ENCODE measurements at places on chromosomes 5 and 9.
A peak's percentile ranks its signal among the peaks of the same experiment; 100 is the strongest.

- no peak for DNase-seq
These were observed 146.4 kb downstream of the SGCD start for GRCh38 chr5:156473269-156473908.

GRCh38 chr9:107174441-107174840, 108.6 kb upstream of the RAD23B start:
- peak; percentile 52 for DNase-seq

DNA sequence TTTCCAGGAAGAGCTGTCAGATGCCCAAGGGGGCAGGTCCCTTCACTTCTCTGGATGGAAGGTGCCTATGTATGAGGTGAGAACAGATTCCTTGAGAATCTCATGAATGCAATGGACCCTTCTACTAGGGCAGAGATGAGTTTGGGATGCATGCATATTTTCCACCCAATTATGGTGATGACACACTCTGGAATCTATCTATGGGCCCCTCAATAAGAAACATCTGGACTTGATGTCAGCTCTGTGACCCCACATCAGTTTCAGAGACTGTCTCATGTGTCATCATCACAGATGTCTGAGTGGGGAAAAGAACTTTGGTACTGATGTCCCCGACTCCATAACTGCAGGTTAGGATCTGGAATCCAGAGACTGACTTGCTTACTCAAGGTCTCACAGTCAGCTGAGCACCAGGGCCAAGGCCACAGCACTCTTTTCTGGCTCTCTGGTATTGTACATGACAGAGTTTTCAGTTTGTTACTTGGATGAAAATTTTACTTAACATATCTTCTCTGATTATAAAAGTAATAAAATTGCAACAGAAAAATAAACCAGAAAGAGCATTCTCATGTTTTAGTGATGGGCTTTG, 177.0 kb downstream of the DCP2 start:
- DNase-seq, result no peak

DNA sequence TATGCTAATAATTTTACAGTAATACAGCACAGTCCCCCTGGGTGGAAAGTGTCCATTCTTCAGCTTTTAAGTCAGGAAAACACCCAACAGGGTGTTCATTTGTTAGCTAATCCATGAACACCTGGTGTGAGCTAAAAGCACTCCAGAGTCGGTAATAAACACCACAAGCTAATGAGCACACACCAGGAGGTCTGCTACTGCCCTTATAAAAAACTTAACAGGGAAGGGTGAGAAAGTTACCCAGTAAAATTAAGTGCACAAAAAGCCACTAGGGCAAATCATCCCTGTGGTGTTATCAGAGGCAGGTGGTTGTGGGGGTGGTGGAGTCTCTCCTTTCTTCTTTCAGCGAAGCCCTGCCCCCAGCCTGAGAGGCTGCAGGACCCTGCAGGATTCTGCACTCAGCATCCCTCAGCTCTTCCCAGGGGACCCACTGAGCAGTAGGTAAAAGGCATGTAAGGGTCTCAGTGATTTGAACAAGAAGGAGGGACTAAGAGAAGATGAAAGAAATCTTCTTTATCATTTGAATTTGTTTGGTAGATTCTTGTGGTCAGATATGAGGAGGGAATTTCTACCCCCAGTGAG, 14.4 kb downstream of the GDNF start:
- no peak for DNase-seq

- DNase-seq, result no peak
These were observed 24.8 kb upstream of the RLN1 start for GRCh38 chr9:5364294-5365024.

DNA sequence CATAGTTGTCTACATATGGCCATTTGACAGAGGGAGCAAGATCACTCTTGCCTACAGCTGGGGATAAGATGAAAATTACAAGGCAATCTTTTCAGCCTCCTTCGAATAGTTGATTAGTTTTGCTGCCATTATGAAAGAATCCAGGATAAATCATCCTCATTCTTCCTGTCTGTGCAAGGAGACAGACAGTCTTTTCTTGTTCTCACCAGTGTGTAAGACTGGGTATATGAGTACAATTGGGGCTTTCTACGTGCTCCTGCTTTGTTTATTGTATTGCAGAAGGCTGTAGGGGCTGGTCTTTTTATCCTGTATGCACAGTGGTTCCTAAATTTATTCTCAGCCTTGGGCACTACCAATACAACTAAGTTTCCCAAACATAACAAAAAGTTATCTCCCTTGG, 76.8 kb downstream of the SPEF2 start:
- no peak for DNase-seq

DNA sequence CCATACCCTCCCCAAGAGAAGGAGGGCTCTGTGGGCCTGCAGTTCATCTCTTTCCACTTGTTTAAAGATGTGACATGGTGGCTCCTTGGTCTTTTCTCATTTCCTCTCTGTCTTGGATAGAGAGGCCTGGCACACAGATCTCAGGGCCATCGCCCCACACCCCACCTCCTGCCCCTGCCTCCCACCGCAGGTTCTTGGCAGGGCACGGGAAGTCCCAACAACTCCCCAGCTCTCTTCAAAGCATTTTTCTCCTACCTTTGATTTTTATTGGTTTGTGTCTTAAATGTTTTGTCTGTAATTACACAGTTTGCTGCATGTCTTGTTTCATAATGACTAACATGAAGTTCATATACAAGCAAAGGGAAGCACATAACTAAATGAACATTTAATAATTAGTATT, 178.5 kb upstream of the MSX2 start:
- peak; percentile 25 for DNase-seq

DNA sequence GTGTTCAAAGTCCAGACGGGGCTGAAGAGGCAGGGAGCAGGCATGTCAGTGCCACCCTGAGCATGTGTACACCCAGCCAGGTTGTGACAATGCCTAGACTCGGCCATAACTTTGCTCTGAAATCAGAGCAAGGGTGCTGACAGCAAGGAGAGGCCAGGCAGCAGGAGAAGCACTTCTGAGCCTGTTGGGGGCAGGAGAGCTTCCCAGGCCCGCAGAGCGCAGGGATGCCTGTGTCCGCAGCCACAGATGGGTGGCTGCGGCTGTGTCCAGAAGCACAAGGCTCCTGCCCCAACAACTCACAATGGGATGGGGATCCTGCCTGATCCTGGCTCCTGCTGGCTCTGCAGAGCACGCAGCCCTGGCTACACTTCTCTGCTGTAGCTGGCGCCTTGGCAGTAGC, 373.9 kb downstream of the CHSY3 start:
- no peak for DNase-seq

- DNase-seq, result no peak
These were observed 20.0 kb upstream of the LIFR start for GRCh38 chr5:38576442-38576841.

DNA sequence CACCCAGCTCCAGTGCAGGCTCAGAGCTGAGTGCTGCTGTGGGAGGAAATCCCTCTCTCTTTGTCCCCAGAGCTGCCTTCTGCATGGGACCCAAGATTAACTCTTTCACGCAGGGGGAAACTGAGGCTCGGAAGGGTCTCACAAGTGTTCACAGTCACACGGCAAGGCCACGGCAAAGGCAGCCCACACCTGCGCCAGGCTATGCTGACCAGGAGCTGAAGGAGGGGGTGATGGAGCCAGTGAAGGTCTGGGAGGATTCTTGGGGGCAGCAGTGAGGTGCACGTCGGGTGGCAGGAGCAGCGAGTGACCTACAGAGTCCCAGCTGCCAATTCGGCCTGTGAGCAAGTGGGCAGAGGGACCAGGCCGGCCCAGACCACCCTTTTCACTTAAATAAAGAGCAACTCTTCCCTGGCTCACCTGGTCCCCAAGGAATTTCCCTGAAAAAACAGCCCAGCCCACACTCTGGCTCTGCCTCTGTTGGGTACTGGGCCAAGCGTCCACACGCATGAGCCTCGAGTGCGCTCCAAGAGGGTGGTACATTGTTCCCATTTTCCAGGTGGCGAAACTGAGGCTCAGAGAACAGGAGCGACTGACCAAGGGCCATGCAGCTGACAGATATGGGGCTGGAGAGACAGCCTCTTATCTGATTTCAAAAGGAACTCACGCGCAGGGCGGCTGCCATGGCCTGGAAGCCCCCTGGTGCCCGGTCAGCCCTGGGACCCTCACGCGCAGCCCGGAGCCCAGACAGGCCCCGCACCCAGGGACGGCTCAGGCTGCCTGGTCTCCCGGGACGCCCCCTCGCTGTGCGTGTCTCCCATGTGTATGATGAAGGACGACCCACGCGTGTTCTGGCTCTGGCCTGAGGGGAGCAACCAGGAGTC, 28.2 kb downstream of the SARDH start:
- DNase-seq, result no peak

DNA sequence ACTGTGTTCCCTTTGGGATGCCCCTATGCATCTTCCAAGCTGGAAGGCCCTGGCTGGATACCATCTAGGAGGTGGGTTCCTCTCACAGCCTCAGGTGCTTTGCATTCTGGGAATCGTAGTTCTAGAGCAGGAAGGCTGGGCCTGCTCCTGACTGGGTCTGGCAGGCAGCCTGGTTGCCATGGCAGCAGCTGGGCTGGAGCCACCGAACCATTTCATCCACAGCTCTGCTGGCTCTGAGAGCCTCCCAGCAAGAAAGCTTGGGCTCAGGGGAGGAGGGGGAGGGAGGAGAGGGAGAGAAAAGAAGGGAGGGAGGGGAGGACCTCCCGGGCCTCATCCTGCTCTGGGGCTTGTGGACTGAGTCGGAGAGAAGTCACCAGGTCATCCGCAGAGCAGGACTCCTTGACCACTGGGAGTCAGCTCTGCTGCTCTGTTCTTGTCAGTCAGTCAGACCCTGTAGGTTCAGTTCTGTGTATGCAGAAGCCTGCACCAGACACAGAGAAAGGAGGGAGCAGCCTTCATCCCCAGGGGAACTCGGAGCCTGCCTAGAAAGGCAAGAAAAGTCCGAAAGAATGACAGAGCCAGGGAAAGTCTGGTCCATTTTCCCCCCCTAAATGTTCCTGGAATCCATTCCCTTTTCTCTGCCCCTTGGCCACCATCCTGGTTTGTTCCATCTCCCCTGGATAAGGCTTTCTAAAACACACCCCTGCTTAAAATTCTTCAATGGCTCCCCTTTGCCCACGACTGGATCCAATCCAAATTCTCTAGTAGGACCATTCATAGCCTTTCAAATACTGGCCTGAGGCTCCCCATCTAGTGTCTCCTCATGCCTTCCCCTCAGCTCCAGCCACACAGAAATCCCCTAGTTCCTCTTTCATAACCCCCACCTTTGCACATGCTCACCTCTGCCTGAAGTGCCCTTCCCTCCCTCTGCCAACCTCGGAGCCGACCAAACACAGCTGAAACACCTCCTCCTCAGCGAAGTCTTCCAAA, 65.4 kb upstream of the ARAP3 start:
- DNase-seq, result peak; percentile 35
